ENCODE measurements at places on chromosomes 16 and 17.

- peak; percentile 19 for DNase-seq
Observed at GRCh38 chr17:51427856-51428255, 167.5 kb downstream of the UTP18 start.

DNA sequence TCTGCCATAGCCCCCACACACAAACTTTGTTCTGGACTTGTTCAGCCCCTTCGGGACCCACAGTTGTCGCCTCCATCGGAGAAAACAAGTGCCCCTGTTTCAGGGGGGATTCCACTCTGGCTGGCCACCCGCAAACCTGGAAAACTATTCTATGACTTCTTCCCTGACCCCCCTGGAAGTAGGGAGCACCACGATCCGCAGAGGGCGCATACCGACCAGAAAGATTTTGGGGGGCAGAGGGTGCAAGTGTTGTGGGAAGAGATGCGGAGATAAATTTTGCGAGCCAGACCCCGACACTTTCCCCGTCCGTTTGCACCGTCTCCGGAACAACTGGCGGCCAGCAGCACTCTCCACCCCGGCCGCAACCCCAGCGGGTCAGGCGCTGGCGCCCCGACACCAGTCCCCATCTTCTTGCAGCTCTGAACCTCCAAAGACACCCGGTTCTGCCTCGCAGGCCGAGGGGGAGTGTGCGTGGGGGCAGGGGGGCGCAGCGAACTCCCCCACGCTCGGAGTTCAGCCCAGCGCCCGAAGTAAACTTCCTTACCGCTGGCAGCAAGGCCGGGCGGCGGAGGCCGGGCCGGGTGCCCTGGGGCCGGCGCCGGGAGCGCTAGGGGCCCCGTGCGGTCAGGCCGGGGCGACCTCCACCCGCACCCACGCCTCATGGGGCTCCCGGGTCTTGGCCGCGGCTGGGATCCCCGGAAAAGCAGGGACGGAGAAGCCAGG lies 744 bp downstream of the SALL1 start:
- DNase-seq: no peak

GRCh38 chr17:82248815-82249674 lies 20.2 kb downstream of the SLC16A3 start:
- DNase-seq: no peak

DNA sequence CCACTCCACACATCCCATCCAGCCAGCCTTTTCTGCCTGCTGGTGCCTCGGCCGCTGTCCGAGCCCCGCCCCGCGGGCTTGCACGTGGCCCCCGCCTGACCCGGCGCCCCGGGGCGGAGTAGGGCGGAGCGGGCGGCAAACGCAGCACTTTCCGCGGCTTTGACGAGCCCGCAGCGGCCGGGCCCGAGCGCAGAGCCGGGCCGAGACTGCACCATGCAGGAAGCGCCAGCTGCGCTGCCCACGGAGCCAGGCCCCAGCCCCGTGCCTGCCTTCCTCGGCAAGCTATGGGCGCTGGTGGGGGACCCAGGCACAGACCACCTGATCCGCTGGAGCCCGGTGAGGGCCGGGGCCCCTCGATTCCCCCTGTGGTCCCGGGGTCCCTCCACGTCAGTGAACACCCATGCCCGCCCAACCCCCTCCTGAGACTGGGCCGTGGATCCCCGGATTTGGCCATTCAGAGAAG lies at the start of gene HSF4:
TSS of gene HSF4 (plus strand) at position 147 of the 463 bp plus-strand sequence. CDS start at position 214, 67 bp downstream.
- peak; percentile 91 for DNase-seq

DNA sequence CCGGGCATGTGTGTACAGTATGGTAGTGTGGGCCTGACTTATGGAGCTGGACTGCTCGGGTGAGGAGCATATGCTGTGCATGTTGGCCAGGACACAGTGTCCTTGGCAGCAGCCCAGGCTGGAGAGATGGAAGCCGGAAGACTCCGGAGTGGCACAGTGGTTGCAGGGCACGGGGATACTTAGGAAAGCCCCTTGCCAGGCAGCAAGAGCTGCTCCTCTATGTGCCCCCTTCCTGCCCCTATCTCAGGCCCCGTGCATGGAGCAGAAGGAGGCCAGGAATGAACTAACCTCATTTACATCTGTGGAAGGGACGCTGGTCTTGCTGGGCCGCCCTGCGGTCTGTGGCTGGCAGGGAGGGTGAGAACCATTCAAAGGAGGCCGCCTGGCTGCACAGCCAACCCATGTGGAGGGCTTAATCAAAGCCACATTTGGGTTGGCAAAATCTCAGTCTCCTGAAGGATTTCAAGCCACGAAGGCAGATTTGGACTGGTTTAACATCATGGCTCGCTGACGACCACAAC lies 32.2 kb upstream of the RCVRN start:
- no peak for DNase-seq

DNA sequence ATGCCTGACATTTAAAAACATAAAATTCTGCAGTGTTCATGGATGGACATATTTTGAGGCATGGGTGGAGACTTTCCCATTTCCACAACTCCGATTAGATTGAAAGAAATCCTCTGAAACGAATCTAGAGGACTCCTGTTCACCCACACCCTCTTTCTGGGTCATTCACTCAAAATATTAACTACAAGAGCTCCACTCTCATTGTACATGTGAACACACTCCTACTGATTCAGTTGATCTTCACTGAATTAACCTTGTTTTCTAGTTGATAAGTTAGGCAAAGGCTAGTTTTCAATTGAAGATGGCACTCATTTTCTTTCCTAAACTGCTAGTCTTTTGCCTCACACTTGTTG lies 44.1 kb downstream of the GRB7 start:
- no peak for DNase-seq

GRCh38 chr16:57614536-57614935 lies 13.9 kb upstream of the ADGRG1 start:
- no peak for DNase-seq

- peak; percentile 33 for DNase-seq
Observed at GRCh38 chr16:27515874-27516353, 33.8 kb downstream of the GTF3C1 start.

- peak; percentile 35 for DNase-seq
Observed at GRCh38 chr17:78958641-78959127, 21.0 kb downstream of the LGALS3BP start.

DNA sequence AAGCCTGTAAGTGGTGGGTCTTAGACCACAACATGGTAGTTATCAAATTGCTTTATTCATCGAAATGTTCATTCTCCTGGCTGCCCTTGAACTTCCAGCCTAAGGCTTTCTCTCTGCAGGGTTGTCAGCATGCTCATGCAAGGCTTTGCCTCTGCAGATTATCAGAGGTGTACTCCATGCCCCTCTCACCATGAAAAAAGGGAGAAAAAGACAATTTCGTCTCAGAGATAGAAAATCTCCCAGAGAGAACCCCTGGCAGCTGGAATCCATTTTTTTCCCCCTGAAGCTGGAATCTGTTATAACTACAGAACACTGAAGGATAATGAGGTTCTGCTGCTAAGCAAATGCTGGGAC lies 33.9 kb upstream of the METTL9 start:
- DNase-seq: no peak

- DNase-seq: peak; percentile 24
Observed at GRCh38 chr17:32266389-32267301, 1.0 kb downstream of the RHBDL3 start.

DNA sequence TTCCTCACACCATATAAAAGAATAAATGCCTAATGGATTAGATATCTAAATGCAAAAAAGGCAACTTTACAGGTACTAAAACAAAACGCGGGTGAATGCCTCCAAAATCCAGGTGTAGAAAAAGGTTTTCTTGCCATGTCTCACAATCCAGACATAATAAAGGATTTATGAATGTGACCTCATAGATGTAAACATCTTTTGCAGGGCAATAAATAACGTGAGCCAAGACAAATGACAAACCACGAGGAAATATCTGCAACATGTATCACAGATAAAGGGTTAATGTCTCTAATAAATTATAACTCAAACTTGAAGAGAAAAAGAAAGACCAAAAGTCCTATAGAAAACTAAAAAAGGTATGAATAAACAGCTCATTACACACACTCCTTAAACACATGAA lies 180.7 kb downstream of the PARN start:
- DNase-seq: no peak

DNA sequence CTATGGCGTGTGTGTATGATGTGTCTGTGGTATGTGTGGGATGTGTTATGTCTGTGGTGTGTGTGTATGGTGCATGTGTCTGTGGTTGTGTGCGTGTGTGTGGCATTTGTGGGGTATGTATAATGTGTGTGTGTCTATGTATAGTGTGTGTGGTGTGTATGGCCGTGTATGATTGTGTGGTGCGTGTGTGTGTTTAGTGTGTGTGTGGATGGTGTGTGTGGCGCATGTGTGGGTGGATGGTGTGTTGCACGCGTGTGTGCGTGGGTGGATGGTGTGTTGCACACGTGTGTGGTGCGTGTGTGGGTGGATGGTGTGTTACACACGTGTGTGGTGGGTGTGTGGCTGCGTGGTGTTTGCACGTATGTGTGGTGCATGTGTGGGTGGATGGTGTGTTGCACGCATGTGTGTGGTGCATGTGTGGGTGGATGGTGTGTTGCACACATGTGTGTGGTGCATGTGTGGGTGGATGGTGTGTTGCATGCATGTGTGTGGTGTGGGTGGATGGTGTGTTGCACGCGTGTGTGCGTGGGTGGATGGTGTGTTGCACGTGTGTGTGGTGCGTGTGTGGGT lies 5.6 kb upstream of the SLC38A10 start:
- no peak for DNase-seq

DNA sequence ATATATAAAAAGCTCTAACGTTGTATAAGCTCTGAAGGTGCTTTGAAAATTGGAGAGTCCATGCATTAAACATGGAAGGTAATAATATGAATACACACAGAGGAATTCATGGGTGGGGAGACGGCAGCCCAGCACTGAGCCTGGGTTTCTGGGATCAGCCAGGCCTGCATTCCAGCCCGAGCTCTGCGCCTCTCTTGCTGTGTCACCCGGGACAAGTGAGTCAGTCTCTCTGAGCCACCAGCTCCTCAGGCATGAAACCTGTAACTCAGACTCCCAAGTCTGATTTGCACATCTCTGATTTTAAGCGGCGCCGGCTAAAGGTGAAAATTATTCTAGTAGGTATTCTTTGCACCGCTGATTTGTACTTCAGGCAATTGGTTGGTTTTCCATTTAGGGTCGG lies 238.8 kb downstream of the MRTFB start:
- no peak for DNase-seq

- DNase-seq: no peak
Observed at GRCh38 chr17:33633446-33633845, 340.4 kb upstream of the ASIC2 start.

- DNase-seq: no peak
Observed at GRCh38 chr16:90019543-90020259, 445 bp upstream of the DBNDD1 start.

DNA sequence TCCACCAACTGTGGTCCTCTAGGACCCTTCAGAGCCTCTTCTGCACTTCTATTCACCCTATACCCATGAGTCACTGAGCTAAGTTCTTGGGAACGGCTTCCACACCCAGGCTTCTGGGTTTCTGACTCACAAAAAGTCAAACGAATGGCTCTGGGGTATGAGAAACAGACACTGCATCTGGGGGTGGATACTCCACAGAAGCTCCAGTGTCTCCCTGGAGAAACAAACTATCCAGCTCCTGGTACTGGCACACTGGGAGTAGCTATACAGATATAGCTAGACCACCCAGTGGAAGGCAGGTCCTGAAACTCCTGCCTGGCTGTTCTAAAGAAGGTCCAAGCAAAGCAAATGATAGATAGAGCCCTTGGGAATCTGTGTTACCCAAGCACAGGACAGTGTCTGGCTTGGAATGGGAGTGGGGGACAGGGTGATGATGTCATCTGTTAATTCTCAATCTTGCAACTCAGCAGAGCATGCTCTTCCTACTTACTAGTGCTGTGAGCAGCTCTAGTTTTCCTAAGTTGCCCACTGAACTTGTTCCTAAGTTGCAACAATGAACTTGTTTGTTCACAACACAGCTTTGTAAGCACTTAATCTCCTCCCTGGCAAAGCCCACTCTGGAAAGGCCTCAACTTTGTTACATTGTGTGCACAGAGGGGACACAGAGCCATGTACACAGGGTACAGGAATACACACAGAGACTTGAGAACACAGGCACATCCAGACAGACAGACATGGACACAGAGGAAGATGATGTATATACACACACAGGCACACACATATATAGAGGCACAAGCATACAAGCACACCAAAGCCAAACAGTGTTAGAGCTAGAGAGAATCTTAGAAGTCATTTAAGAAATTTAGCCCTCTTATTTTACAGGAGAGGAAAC lies 6.7 kb downstream of the MMP28 start:
- DNase-seq: no peak

- no peak for DNase-seq
Observed at GRCh38 chr16:50061326-50061725, 4.4 kb upstream of the HEATR3 start.

GRCh38 chr16:9630985-9631384 lies 539.5 kb downstream of the HAPSTR1 start:
- no peak for DNase-seq

GRCh38 chr16:84044118-84044488 lies 1.5 kb upstream of the SLC38A8 start:
- peak; percentile 54 for DNase-seq

DNA sequence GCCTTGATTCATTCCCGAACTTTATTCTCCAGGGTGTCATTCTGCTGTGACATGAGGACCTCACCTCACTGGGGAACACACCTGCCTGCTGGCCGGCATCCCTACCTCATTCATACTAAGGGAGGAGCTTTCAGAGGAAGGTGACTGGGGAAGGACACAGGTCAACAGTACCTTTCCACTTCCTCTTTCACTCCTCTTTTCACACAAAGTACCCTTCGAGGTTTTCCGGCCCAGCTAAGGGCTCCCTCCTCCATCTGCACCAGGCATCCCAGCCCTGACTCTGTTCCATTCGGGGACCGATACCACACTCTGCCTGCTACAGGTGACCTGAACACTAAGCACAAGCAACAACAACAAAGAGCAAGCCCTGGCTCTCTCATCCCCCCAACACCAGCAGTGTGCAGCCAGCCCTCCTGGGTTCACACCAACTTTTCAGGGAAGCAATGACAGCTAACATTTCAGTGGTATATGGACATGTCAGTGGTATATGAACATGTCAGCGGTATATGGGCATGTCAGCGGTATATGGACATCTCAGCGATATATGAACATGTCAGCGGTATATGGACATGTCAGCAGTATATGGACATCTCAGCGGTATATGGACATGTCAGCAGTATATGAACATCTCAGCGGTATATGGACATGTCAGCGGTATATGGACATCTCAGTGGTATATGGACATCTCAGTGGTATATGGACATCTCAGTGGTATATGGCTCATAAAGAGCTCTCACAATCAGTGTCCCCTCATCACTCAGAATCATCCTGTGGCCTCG lies 16.0 kb downstream of the TRIM25 start:
- DNase-seq: no peak

GRCh38 chr16:31130899-31131298 lies 4.6 kb downstream of the PRSS8 start:
- DNase-seq: no peak

DNA sequence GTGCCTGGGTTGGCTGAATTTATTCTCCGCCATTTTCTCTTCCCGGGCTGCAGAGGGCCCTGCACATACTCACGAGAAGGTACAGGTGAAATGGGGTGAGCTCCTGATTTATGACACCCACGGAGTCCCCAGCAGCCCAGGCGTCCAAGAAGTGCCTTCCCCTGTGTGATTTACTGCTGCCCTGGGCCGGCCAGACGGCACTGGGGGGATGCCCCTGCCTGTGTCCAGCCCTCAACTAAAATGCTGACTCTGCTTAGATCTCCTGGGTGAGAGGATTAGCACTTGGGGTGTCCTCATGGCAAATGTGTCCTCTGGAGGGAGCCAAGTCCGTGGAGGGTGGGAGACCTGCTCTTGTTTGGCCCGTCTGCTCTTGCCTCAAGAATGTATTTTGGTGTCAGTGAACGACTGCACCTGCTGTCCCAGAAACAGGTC lies 132.4 kb downstream of the MAF start:
- DNase-seq: no peak
